ENCODE measurements at places on chromosomes 16 and 17.

- DNase-seq, result no peak
Observed at GRCh38 chr16:54648575-54648974, 282.1 kb upstream of the IRX5 start.

DNA sequence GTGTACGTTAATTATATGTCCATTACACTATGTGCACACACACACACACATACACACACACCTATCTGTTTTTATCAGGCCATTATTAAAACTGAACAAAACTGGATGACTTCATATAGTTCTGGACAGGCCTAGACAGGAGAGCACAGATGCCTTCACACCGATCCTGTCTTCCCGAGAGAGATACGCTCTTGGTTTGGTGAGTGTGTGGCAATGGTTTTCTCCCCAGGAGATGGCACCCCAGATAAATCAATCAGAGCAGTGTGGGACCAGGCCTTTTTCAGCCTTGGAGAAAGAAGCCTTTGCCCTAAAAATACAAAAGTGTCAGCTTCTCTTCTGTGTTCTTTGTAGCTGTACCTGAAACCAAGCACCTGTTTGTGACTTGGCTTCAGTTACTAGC lies 83.7 kb downstream of the CPPED1 start:
- no peak for DNase-seq

DNA sequence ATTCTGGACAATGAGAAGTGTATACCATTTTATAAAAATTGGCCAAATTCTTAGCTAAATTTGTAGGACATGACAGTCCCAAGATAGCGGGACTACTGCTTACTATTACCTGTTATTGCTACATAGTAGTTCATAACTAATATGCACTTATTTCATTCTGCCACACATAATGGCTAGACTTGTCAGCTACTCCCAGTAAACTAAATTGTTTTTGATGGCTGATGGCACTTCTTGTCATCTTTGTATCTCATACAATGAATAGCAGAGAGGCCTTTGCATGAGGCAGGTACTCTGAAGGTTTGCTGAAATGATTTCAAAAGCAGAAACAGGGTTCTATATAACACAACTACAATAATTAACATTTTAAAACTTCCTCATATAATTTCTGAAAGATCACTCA lies 44.0 kb downstream of the ITFG1 start:
- no peak for DNase-seq

DNA sequence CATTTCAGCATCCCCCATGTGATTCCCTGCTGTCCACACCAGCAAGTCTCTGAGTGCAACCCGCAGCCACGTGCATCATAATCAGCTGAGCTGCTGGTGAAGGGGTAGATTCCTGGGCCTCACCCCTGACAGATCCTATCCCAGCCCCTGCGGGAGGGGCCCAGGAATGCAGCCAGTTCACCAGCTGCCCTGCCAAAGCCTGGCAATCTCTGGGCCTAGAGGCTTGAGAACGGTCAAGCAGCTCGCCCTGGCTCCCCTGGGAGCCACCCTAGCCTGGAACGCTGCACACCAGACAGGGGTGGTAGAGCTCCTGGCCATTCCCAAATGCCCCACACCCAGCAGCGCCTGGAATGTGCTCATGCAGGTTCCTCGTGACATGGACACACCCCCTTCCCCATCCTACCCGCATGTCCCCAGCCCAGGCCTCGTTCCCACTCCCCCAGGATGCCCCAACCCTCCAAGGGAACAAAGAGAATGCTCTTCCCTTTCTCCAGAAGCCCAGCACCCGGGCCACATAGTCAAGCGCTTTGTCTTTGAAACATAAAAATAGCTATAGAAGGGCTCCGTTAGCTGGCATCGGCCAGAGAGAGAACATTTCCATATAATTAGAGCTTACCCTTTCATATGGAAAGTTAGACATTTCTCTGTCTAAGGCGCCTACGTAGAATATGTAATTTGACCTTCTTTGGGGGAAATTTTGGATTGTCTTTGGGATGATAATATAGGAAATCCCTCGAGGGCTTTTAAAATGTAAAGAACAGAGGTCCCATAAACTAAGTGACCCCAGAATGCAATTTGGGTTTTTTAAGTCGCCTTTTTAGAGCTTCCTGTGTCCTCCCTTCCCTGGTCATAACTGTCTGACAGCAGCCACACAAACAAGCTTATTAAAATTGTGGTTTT lies 3.4 kb downstream of the CEP295NL start:
- DNase-seq, result peak; percentile 88

- DNase-seq, result no peak
Observed at GRCh38 chr17:53719229-53719628, 103.5 kb upstream of the KIF2B start.

DNA sequence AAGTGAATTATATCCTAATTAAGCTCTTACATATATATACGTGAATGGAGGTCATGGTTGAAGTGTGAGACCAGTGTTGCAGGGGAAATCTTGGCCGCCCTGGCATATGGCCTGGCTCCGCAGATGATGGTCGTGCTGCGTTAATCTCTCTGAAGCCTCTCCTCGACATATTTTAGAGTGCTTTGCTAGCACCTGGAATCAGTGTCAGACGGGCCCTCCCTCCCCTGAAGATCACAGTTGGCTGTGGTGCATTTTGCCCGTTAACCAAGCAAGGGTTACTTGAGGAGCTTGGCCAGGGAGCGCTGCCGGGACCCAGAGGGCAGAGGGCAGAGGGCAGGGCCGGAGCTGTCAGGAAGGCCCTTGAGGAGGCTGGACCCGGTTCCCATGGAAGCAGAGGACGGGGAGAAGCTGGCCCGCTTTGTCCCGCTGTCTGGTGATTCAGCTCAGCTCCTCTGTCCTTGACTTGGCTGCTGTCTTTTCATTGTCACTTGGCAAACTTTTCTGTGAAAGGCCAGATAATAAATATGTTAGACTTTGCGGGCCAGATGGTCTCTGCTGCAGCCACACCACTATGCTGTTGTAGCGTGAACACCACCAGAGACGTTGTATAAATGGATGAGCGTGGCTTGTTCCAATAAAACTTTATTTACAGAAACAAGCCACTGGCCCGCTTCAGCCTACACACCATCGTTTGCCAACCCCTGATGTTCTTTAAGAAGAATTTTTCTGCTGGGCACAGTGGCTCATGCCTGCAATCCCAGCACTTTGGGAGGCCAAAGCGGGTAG lies 32.3 kb downstream of the CIBAR2 start:
- no peak for DNase-seq

DNA sequence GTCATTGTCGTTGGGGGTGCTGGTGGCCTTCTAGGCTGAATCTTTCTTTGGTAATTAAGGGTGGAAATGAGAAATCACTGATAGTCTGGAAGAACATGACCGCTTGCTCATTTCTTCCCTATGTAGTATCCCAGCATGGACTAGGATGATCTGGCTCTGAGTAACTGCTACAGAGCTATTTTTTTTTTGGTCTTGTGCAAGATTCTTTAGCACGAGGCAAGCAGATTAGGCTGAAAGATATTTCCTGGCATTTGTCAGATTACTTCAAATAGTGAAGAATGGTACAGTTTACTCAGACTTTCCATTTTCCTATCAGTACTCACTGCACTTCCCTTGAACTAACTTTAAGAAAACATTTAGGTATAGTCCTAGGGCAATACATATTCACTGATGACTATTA lies 89.0 kb downstream of the SYCE1L start:
- peak; percentile 91 for DNase-seq

- DNase-seq, result no peak
Observed at GRCh38 chr17:79944251-79944812, 91.3 kb downstream of the TBC1D16 start.

Measured in NCI-H226 (cell line).